ENCODE measurements at places on chromosomes 12 and 14.

GRCh38 chr12:103144278-103144677, 186.8 kb downstream of the ASCL1 start:
- DNase-seq: no peak

GRCh38 chr12:48973941-48974673, 2.6 kb upstream of the WNT10B start:
- peak; percentile 66 for DNase-seq

DNA sequence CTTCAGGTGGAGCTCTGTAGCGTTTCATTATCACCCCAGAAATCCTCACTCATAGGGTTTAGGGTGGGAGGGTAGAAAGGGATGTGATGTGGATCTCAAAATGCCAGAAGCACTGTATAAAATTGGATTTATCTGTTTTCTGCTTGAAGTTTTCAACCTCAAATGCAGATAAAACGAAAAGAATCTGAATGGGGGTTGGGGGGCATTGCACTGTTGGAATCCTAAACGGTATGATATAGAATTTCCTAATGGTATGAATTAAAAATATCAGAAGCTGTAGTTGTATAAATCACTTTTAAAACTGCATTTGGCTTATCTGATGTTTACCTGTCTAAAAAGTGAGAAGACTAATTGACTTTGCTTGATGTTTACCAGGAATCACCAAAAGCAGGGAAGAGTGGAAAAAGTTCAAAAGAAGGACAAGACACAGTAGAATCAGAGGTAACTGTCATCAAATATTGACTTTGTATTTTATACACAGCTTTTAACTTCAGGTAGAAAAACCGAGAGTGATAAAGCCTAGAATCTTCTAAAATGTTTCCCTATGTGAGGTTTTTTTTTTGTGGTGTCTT, 1.1 kb downstream of the PPP2R5C start:
- no peak for DNase-seq

- DNase-seq: no peak
Observed at GRCh38 chr12:7555752-7556151, 52.2 kb upstream of the CD163 start.

- DNase-seq: no peak
Observed at GRCh38 chr12:22539055-22539454, 5.3 kb downstream of the C2CD5 start.

DNA sequence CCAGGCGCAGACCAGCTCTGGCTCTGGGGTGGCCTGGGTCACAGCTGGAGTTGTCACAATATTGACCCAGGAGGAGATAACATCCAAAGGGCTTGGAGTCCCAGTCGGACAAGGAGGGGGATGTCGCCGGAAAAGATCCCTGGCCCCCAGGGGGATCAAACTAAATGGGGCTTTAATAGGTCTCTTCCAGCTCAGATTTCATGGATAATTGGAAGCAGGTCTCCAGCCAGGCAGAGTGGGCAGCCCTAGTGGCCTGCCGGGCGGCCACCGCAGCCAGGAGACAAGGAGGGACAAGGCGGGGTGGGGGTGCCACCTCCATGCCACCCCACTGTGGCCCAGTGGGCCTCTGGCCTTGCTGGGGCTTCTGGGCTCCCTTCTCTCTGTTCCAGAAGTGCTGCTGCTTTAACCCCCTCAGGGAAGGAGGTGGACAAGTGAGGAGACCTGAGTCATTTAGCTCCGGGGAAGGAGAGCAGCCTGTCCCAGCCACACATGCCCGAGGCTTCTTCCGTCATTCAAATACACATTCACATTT, 23.1 kb upstream of the PGF start:
- no peak for DNase-seq

Data from stimulated activated CD8-positive, alpha-beta memory T cell treated with anti-CD3 and anti-CD28 coated beads, Interleukin-4, amount 100 ng/mL, for 48 hours (primary cell).